ENCODE measurements at places on chromosomes 1 and 21. TPM values are rescaled to one million over a fixed set of nuclear protein-coding genes. Genes with fewer than 3 reads are reported as not detected.
A peak's percentile ranks its signal among the peaks of the same experiment; 100 is the strongest.

DNA sequence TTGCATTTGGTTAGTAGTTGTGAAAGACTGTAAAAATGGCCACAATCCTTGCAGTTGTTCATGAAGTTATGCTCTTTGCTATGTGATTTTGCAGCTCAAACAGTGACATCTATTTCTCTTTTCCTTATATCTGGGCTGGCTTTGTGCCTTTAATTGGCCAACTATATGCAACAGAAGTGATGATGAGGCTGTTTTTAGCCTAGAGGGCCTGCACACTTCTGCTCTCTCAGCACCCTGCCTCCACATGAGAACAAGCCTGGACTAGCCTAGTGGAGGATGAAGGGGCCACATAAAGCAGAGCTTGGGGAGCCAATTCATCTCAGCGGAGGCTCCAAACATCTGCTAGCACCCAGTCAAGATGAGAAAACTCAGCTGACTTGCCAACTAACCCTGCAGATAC, 339.8 kb downstream of the OMA1 start:
- DNase-seq: no peak
- H3K4me1 ChIP-seq: no peaks in the 10 kb centered on the region
- H3K27me3 ChIP-seq: no peaks in the 10 kb centered on the region
- no peaks in the 10 kb centered on the region for H3K36me3 ChIP-seq
- H3K4me3 ChIP-seq: no peak overlapping the region

GRCh38 chr1:116768416-116769103, 14.3 kb downstream of the CD2 start:
- H3K4me1 ChIP-seq: no peaks in the 10 kb centered on the region
- no peaks in the 10 kb centered on the region for H3K36me3 ChIP-seq
- DNase-seq: no peak
- H3K27ac ChIP-seq: no peak overlapping the region

- no peak overlapping the region for H3K4me3 ChIP-seq
- peaks cover 4% of the 10 kb centered on the region for H3K4me1 ChIP-seq
These were observed 110.4 kb downstream of the PPIAL4G start for GRCh38 chr1:148372731-148373130.

Gene RHBDL2
- 0.72 TPM for polyA plus RNA-seq

DNA sequence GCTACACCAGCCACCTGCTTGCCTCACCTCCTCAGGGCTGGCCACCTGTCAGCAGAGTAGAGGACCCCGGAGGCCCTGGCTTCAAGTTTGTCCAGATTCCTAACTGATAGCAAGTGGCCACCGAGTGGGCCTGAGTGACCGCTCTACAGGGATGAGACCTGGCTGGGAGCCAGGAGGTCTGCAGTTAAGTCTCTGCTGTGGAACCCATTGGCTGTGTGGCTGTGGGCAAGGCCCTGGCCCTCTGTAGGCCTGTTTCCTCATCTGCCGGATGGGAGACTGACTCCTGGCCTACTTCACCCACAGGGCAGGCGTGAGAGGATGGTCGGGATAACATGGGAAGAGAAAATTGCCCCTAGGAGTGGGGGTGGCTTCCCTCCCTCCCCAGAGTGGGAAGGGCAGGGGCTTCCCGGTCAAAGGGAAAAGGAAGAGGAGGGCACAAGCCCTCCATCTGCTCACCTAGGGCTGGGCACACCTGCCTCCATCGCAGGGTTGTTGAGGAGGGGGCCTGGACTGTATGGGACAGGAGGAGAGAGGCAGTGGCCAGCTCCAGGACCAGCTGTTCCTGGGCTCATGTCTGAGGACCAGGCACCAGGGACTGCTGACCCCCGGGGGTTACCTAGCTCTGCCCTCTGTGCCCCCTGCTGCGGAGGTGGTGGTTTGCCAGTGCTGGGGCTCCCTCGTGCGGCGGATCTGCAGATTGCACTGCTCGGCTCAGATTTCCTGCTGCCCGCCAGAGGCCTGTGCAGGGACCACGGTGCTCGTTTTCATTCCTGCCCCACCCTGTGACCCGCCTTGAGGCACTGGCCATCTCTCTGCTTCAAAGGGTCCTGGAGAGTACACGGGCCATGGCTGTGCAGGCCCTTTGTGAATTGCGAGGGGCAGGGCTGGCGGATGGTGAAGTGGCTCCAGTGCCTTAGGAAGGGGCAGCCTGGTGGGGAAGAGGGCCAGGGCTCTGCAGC, 9.1 kb upstream of the MTFR1L start:
- no peak overlapping the region for H3K4me3 ChIP-seq
- H3K27ac ChIP-seq: no peak overlapping the region
- peak; percentile 28 for DNase-seq
- no peaks in the 10 kb centered on the region for H3K27me3 ChIP-seq
- H3K36me3 ChIP-seq: peaks cover 80% of the 10 kb centered on the region

DNA sequence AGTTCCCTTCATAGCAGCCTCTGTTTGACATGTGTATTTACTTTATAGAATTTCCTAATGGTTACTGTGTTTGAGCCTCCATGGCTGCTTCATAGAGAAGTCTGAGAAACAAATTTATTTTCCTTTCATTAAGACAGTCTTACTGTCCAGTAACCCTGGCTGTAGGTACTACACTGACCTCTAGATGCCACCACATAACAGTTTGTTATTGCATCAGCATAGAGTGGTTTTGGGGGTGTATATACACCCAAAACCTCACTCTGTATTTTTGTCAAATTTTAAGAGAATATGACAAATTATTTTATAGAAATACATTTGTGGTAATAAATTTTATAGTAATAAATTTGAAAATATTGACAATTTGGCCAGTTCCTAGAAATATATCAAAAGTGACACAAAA, 57.3 kb downstream of the OBSCN start:
- H3K4me3 ChIP-seq: no peak overlapping the region
- no peaks in the 10 kb centered on the region for H3K4me1 ChIP-seq
- H3K27ac ChIP-seq: no peak overlapping the region
- H3K36me3 ChIP-seq: peaks cover 6% of the 10 kb centered on the region
- no peak for DNase-seq

Gene CD164L2
- not detected for polyA plus RNA-seq

Gene STPG1
- polyA plus RNA-seq: 5.7 TPM

DNA sequence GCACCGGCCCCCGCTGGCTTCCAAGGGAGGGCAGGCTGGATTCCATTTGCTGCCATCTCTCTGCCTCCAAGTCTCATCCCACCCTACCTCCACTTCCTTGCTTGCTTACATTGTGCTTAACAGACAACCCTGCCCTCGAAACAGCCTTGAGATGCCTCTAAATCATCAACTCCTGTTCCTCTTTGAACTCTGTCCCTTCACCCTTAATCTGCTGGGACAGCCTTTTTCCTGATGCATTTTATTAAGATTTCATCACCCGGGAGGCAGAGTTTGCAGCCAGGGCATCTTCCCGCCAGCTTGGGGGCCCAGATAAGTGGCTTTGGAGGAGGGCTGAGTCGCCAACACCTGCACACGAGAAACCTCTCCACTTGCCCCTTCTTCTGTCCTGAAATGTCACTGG, 192.5 kb downstream of the KAZN start:
- H3K36me3 ChIP-seq: no peaks in the 10 kb centered on the region
- no peaks in the 10 kb centered on the region for H3K27me3 ChIP-seq
- no peak overlapping the region for H3K4me3 ChIP-seq
- peaks cover 40% of the 10 kb centered on the region for H3K4me1 ChIP-seq

DNA sequence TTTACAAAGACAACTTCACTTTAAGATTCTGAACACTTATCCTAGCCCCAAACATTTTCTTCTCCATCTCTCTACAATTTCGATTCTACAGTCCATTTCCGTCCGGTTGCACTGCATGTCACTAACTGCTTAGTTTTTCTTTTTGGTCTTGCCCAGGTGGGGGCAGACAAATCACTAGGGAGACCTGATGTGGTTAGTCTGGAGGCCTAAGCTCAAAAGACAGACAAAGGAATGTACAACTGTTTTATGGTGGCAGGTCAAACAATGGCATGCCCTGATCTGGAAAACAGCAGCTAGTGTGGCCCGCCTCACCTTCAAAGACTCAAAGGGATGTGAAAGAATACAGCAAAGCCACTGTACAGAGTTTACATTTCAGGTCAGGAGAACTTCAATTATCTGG, 3.8 kb downstream of the ETV3 start:
- peaks cover 53% of the 10 kb centered on the region for H3K36me3 ChIP-seq
- peaks cover 16% of the 10 kb centered on the region for H3K4me1 ChIP-seq
- no peak overlapping the region for H3K4me3 ChIP-seq
- H3K27me3 ChIP-seq: no peaks in the 10 kb centered on the region
- no peak overlapping the region for H3K27ac ChIP-seq

Measured in large intestine (tissue), 12 donors.